ENCODE measurements at places on chromosomes 3 and 15.

GRCh38 chr3:48428088-48428571, 1.8 kb downstream of the PLXNB1 start:
- no peak for DNase-seq

DNA sequence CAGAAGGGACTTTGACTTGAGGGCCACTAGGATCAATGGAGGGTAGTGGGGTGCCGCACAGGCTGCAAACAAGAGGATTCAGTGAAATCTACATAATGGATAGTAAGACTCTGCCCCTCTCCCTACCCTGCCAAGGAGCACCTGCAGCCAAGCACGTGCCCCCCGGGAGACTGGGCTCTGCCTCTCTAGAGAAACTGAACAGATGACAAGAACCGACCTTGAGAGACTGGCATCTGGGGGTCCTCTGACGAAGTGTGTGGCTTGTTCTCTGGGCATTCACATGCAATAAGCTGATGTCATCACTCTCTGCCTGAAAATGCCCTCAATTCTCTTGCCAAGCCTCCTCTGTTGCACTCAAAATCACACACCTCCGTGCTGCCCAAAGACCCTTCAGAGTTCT, 132.3 kb downstream of the FAM43A start:
- DNase-seq, result no peak

DNA sequence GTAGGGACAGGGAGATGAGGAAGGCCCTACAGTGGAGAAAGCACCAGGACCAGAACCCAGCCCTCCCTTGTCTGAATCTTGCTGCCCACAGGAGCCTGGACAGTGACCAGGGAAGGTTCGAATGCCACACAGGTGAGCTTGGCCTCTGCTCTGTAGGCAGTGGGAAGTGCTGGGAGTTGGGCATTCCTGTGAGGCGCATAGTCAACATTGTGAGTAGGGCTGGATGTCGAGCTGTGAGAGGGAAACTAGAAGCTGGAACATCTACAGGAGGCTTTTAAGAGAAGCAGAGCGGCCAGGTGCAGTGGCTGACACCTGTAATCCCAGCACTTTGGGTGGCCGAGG, 20.3 kb upstream of the ALAS1 start:
- DNase-seq, result no peak

- peak; percentile 24 for DNase-seq
Measured at GRCh38 chr3:48466386-48467109, 20.0 kb downstream of the ATRIP start.

DNA sequence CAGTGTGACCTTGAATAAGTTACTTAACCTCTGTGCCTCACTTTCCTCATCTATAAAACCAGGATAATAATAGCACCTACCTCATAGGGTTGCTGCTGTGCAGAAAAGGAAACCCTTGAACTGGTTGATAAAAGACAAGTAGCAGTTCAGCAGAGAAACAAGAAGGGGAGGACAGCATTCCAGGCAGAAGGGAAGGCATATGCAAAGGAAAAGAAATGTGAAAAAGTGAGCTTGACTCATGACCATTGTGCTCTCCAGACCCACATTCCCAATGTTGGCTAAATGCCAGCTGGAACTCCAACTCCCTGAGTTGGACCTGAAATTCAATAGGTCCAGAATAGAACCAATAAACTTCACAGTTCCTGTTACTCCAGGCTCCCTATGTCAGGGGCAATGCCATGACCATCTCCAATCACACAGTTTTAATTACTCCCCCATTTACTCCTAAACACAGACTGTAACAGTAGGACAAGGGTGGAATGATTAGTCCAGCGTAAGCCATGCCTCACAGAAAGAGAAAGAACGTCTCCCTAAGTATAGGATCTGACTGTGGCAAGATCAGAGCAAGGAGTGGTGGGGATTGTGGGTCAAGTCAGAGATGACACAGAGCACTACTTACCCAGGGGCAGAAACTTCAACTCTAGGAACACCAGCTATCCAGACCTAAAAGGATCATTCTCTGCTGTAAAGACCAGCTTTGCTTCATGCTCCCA, 26.9 kb downstream of the PRKAR2A start:
- peak; percentile 44 for DNase-seq

GRCh38 chr15:50064673-50065072, 54.4 kb downstream of the ATP8B4 start:
- DNase-seq, result no peak

- no peak for DNase-seq
Measured at GRCh38 chr3:194119831-194120590, 15.9 kb upstream of the HES1 start.

GRCh38 chr3:35291471-35292236, 347.7 kb upstream of the ARPP21 start:
- no peak for DNase-seq

GRCh38 chr15:80674245-80674614, 20.9 kb upstream of the ABHD17C start:
- no peak for DNase-seq

DNA sequence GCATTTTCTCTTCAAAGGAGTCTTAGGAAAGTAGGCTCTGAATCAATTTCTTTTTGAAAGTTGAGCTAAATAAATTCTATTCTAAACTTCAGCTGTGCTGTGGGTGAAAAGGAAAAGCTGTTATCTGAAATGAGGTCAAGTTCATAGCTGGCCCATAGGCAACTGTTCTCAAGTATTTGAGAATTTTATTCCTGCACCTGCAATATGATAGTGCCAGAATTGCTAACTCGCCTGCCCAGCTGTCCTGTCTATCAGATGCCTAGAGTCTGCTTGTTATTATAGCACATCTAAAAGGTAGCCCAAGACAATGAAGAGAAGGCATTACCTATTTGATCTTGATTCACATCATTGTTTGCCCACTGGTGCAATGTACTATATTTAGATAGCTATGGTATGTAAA, 798.7 kb downstream of the DIPK2A start:
- no peak for DNase-seq

GRCh38 chr3:133520286-133520685, 53.2 kb upstream of the CDV3 start:
- no peak for DNase-seq

GRCh38 chr3:107258300-107258699, 118.9 kb upstream of the CCDC54 start:
- no peak for DNase-seq

GRCh38 chr3:151976211-151977050, 103.0 kb downstream of the SUCNR1 start:
- DNase-seq, result peak; percentile 81

DNA sequence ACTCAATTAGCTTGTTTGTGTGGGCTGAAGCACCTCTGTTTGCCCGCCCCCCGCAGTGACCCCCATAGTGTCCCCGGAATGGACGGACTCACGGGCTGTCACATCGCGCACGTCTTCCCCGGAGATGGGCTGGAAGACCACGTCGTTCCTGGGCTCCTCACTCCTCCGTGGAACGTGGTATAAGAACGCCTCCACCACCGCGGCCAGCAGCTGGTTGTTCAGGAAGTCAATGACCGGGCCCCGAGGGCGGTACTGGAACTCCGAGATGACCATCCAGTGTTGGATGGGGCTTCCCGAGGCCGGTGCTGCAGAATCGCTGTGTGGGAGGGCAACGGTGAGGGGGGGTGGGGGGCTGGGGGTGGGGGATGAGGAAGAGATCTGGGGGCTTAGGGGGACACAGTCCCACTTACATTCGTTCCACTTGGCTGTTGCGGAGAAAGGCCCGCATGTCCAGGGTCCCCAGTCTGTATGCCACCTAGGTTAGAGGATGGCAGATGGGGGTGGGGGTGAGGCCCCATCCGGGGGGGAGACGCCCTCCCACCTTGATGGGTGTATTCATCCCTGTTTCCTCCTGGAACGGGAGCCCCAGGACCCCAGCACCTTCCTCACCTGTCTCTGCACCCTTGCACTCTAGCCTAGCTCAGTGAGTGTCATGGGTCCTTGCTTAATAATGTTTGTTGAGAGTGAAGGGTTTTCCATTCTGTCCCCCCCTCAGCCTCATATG, 30.2 kb downstream of the MUC20 start:
- no peak for DNase-seq

GRCh38 chr3:145145461-145145860, 1015.5 kb downstream of the PLOD2 start:
- DNase-seq, result no peak

DNA sequence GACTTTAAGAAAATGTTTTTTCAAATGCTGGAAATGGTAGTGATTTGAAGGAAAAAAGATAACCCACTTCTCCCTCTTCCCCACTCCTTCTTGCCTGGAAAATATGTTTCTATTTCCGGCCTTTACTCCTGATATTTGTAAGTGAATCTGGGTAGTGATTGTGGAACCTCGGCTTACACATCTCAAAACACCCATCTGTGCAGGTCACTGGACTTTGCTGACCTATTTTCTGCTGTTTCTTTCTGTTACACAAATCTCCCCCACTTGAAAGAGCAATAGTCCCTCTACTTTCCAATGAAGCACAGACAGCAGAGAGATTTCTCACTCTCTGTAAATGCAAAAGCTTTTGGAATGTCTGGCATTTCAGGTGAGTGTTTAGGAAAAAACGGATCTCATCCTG, 76.9 kb upstream of the ICE2 start:
- DNase-seq, result no peak

DNA sequence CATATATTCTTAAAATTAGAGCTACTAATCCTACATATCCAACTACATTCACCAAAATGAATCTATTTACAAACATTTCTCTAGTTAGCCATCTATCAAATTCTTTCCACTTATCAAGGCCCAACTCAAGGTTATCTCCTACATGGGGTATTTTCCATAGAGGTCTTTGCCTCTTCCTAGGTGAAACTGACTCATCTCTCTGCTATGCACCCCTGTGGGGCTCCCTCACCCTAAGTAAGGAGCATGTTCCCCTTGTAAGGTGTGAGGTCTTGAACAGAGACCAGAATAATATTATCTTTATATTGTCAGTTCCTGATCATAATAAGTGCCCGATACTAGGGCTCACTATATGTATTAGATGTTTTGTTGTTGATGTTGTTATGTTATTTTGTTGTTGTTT, 74.6 kb upstream of the TSC22D2 start:
- DNase-seq, result no peak

- DNase-seq, result peak; percentile 72
Measured at GRCh38 chr3:177284383-177284881, 87.2 kb upstream of the TBL1XR1 start.

DNA sequence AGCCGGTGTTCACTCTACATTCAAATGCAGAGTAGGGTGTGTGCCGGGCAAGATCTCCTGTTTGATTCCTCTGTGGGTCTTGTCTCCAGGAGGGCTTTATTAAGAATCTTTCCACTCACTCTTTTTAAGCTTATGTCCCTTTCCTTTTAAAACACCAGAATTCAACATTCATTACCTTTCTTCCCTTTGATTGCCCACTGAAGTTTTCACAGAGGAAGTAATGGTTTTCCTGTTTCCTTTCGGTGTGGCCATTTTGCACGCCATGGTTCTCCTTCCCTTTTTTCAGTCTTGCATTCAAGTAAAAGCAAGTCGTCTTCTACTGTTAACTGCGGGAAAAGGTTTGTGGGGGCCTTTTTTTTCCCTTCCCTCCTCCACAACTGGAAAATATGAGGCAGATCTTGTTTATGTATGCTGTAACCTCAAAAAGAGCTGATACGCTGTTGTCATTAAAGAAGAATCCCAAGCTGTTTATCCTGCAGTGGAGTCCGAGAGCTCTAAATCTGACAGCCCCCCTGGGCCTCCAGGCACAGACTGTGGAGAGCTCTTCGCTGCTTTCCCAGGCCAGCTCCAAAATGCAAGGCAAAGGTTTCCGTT, 40.5 kb downstream of the FILIP1L start:
- DNase-seq, result peak; percentile 33

- DNase-seq, result peak; percentile 10
Measured at GRCh38 chr3:24704496-24704895, 209.8 kb upstream of the THRB start.

DNA sequence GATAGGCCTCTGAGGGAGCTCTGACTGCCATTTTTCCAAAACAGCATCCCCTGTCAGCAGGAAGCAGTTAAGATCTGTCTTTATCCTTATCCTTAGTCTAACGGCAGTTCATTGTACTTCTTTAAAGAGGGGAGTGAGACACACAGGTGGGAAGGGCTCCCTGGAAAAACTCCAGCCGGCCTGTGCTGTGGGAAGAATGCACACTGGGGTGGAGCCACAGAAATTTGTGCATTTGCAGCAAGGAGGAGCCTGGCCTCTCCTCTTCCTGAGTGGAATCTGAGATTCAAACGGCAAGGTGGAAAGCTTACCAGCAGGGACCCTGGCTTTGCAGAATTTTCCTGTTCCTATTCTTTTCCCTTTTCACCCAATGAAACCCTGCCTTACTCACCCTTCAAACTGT, 1209.4 kb downstream of the ROBO2 start:
- no peak for DNase-seq

DNA sequence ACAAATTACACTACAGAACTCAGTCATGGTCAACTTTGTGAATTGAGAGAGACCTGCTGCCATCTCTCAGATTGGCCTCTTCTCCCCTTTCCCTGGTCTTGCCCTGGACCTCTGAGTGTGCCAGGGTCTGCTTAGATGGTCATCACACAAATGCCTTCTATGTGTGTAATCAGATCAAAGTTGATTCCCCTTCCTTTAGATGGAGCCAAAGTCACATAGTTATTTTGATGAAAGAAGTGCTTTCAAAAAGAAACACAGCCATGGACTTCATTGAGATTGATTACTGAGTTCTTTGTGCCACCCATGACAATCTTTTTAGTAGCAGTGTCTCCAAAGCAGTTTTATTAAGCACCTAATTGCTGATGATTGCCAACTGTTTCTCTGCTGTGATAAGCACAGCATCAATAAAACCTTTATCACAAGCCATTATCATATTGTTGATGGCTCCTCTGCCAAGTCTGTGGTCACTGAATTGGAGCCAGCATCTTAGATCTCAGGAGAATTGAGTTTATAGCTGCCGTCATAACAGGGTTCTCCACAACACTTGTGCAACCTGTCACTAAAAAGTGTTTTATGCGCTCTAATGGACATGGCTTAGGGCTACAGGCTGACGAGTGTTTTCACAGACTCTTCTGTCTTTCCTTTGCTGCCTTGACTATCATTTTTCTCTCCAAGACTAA, 149.7 kb upstream of the NUDT16 start:
- DNase-seq, result no peak

GRCh38 chr3:191476066-191476772, 15.3 kb downstream of the PYDC2 start:
- no peak for DNase-seq

- no peak for DNase-seq
Measured at GRCh38 chr3:191198932-191199331, at the start of gene OSTN. Gene OSTN (plus strand): TSS chr3:191199241. CDS start chr3:191212533, 13,292 bp downstream.
